ENCODE measurements at places on chromosomes 13 and 19.

DNA sequence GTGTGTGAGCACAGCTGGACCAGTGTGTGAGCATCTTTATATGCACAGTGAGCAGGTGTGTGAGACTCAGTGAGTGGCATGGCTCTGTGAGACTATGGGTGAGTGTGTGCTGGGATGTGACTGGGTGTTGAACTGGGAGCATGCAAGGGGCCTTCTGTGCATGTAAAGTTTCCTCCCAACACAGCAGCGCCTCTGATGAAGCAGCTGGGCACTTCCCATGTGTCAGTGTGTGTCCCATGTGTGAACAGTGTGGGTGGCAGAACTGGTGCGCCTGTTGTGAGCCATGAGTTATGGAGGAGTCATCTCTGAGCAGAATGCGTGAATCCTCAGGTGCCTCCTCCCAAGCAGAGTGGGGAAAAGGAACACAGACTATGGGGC, 24.1 kb downstream of the LGALS16 start:
- DNase-seq = no peak

GRCh38 chr19:17695198-17695597, 7.0 kb upstream of the UNC13A start:
- no peak for DNase-seq

- no peak for DNase-seq
These were observed 1.9 kb downstream of the ZNF444 start for GRCh38 chr19:56142897-56143434.

DNA sequence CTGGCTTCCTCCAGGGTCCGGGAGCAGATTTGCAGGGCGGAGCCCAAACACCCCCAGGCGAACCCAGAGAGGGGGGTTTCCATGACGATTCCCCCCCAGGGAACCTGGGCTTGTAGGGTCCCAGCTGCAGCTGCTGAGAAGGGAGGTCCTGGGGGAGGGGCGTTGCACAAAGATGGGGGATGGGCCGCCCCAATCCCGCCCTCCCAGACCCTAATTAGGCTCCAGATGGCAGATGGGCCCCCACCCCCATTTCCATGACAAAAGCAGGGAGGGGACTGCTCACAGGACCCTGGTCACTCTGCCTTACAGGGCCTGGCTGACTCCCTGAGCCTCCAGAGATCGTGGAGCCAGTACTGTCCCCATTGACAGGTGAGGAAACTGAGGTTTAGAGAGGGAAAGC, 15.2 kb downstream of the ELAVL3 start:
- DNase-seq = no peak

- no peak for DNase-seq
These were observed 1775.1 kb upstream of the PCDH20 start for GRCh38 chr13:63190742-63191141.

- DNase-seq = peak; percentile 16
These were observed 1.2 kb upstream of the DCT start for GRCh38 chr13:94480672-94481145.

- no peak for DNase-seq
These were observed 5.7 kb downstream of the USPL1 start for GRCh38 chr13:30623392-30623791.

GRCh38 chr13:24900507-24900906, 136.5 kb downstream of the RNF17 start:
- DNase-seq = no peak

GRCh38 chr13:50282016-50282415, 266.8 kb downstream of the KCNRG start:
- no peak for DNase-seq

GRCh38 chr19:43595605-43595998, 332 bp downstream of the IRGQ start:
- DNase-seq = peak; percentile 20

DNA sequence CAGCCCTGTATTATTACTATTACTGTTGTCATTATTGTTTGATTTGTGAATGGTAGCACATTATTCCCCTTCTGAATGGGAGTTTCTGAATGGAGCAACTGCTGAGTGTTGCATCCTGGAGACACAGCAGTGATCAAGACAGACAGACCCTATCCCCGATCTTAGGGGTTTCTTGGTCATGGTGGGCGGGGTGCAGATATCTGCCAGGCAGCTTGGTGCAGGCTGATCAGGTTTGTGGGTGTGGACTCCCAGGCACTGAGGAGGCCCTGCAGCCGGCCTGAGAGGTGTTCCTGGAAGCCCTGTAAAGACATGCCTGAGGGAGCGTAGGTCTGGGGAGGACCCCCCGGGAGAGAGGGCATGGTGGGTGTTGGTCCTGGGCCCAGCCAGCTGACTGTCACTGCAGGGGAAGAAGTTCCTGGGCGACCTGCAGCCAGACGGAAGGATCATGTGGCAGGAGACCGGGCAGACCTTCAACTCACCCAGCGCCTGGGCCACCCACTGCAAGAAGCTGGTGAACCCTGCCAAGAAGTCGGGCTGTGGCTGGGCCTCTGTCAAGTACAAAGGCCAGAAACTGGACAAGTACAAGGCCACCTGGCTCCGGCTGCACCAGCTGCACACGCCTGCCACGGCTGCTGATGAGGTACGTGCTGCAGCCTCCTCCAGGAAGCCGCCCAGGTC, 2.1 kb downstream of the MPND start:
- no peak for DNase-seq

Measured in globus pallidus (tissue), 1 donor.